ENCODE measurements at places on chromosomes 12 and 14. TPM values are rescaled to one million over a fixed set of nuclear protein-coding genes. Genes with fewer than 3 reads are reported as not detected.

DNA sequence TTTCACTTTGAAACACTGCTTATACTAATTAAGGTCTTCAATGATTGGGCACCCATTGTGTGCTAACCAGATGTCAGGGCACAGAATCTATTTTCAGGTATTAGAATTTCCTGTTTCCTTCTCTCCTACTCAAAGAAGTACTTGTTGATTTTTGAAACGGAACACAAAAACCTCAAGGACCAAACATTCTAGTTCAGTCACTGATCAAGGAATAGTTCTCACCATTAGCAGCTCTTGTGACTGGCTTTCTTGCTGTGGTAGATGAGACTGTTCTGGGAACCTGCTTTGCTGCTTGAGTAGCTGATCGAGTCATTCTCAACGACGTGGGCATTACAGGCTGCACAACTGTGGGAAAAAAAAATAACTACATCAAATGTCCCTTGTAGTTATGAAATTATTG, 11.0 kb downstream of the DLGAP5 start:
- DNase-seq: no peak

GRCh38 chr12:93911396-93911795, 234.2 kb downstream of the CRADD start:
- DNase-seq: no peak

DNA sequence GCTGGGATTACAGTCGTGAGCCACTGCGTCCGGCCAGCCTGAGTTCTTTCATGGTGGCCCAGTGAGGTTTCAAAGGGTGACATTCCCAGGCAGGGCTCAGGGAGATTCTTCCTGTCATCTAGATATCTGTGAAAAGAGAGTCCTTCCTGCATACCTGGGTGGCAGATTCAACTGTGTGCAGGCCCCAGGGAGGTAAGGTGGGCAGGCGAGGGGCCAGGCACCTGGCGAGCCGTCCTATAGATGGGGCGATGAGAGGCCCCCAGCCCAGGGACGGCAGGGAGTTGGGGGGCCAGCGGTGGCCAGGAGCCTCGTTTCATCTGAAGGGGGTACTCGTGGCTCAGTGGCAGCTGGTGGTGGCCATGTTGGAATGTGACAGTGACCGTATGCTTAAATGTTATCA, 7.1 kb upstream of the EP400 start:
- DNase-seq: no peak

PPM1H gene
- total RNA-seq: 73.4 TPM

All from mucosa of gallbladder (tissue), 1 donor.